IMR-90 (cell line): ENCODE measurements at places on chromosomes 11 and 22. TPM values are rescaled to one million over a fixed set of nuclear protein-coding genes. Genes with fewer than 3 reads are reported as not detected.

APOC3 gene
- not detected in 2 replicates for total RNA-seq

HIC2 gene
- total RNA-seq, result 1.4 and 1.9 TPM in 2 replicates

POU2AF2 gene
- total RNA-seq, result not detected in 2 replicates

DSCAML1 gene
- total RNA-seq, result not detected in 2 replicates

APOL2 gene
- total RNA-seq, result 40.3 and 57.5 TPM in 2 replicates

LMO2 gene
- not detected in 2 replicates for total RNA-seq

KCNC1 gene
- total RNA-seq, result not detected in 2 replicates

SCGB1C1 gene
- total RNA-seq, result not detected in 2 replicates

TYR gene
- total RNA-seq, result not detected in 2 replicates

MOGAT2 gene
- not detected in 2 replicates for total RNA-seq

MMP11 gene
- total RNA-seq, result 1.4 and 2.2 TPM in 2 replicates

JHY gene
- 0.54 and 0.56 TPM in 2 replicates for total RNA-seq

C22orf31 gene
- not detected in 2 replicates for total RNA-seq

OTOG gene
- total RNA-seq, result not detected in 2 replicates

ZC3H12C gene
- total RNA-seq, result 14.2 and 15.8 TPM in 2 replicates

TBX1 gene
- not detected in 2 replicates for total RNA-seq

VPREB3 gene
- total RNA-seq, result not detected in 2 replicates

SLC36A4 gene
- total RNA-seq, result 13.1 and 23.6 TPM in 2 replicates

MIOX gene
- not detected in 2 replicates for total RNA-seq

KRTAP5-1 gene
- not detected in 2 replicates for total RNA-seq

DCHS1 gene
- 1.4 and 1.7 TPM in 2 replicates for total RNA-seq

MS4A4A gene
- total RNA-seq, result not detected in 2 replicates

IL18 gene
- total RNA-seq, result 0.54 and 0.83 TPM in 2 replicates

KCNQ1 gene
- not detected in 2 replicates for total RNA-seq

PARVA gene
- 65.2 and 65.8 TPM in 2 replicates for total RNA-seq

ESAM gene
- under 0.01 TPM in 1 of 2 replicates, not detected in the other for total RNA-seq

TTC28 gene
- total RNA-seq, result 9.4 and 13.3 TPM in 2 replicates

APOL3 gene
- 1.7 and 2.3 TPM in 2 replicates for total RNA-seq

TMEM25 gene
- total RNA-seq, result 14.0 and 14.2 TPM in 2 replicates

APOBEC3B gene
- total RNA-seq, result 17.2 and 17.6 TPM in 2 replicates

CDON gene
- 2.2 and 3.8 TPM in 2 replicates for total RNA-seq

GPR83 gene
- under 0.01 TPM in 2 replicates for total RNA-seq

TRIM6 gene
- total RNA-seq, result 3.9 and 5.0 TPM in 2 replicates

MRGPRX4 gene
- under 0.01 TPM in 1 of 2 replicates, not detected in the other for total RNA-seq

JAML gene
- total RNA-seq, result not detected in 2 replicates

CDKN1C gene
- 1.6 and 2.2 TPM in 2 replicates for total RNA-seq

CCDC116 gene
- under 0.01 TPM in 1 of 2 replicates, not detected in the other for total RNA-seq

SEPTIN5 gene
- total RNA-seq, result 16.8 and 17.2 TPM in 2 replicates

NXPE1 gene
- total RNA-seq, result not detected in 2 replicates

DERL3 gene
- total RNA-seq, result under 0.01 and 0.18 TPM in 2 replicates

CHEK2 gene
- total RNA-seq, result 9.9 and 11.4 TPM in 2 replicates

TMPRSS13 gene
- total RNA-seq, result not detected in 2 replicates

FUT4 gene
- 2.2 and 3.1 TPM in 2 replicates for total RNA-seq

ALDH3B2 gene
- total RNA-seq, result not detected in 2 replicates

PHOX2A gene
- not detected in 2 replicates for total RNA-seq

SCN2B gene
- total RNA-seq, result under 0.01 TPM in 2 replicates

CLMP gene
- total RNA-seq, result 54.7 and 56.1 TPM in 2 replicates

UBQLNL gene
- 0.18 TPM in 1 of 2 replicates, not detected in the other for total RNA-seq

ACRV1 gene
- not detected in 2 replicates for total RNA-seq

PGAP2 gene
- 10.6 TPM in 2 replicates for total RNA-seq

SMCO4 gene
- 2.2 and 4.2 TPM in 2 replicates for total RNA-seq

LRRC74B gene
- total RNA-seq, result not detected in 2 replicates

CAPN5 gene
- total RNA-seq, result 8.1 TPM in 2 replicates

POLR3H gene
- 37.8 and 39.7 TPM in 2 replicates for total RNA-seq

RFPL2 gene
- total RNA-seq, result not detected in 2 replicates

SHANK3 gene
- 0.18 and 0.28 TPM in 2 replicates for total RNA-seq

SLC43A3 gene
- total RNA-seq, result 10.6 and 12.7 TPM in 2 replicates

IGLL1 gene
- total RNA-seq, result not detected in 2 replicates

TRIM34 gene
- 8.6 and 12.5 TPM in 2 replicates for total RNA-seq
